ENCODE measurements at places on chromosomes 6 and 20.

GRCh38 chr6:6734479-6735465 is 146.3 kb downstream of the LY86 start:
- DNase-seq: no peak

- DNase-seq: no peak
These were observed 215.0 kb upstream of the SHLD1 start for GRCh38 chr20:5535125-5535756.

DNA sequence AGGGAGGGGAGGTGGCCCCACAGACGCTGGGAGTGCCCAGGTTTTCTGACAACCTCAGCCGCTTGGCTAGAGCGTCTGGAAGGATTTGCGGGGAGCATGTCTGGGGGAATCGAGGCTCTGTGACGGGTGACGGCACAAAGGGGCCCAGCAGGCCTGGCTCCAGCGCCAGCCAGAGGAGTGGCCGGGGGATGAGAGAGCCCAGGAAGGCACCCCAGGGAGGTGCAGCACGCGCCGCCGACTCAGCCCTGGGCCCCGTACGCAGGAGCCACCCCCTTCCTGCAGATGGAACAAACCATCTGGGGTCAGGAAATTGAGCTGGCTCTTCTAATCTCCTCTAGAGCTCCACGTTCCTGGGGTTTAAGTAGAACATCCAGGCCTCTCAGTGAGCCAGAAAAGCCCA is 5.9 kb upstream of the SLCO4A1 start:
- DNase-seq: no peak

DNA sequence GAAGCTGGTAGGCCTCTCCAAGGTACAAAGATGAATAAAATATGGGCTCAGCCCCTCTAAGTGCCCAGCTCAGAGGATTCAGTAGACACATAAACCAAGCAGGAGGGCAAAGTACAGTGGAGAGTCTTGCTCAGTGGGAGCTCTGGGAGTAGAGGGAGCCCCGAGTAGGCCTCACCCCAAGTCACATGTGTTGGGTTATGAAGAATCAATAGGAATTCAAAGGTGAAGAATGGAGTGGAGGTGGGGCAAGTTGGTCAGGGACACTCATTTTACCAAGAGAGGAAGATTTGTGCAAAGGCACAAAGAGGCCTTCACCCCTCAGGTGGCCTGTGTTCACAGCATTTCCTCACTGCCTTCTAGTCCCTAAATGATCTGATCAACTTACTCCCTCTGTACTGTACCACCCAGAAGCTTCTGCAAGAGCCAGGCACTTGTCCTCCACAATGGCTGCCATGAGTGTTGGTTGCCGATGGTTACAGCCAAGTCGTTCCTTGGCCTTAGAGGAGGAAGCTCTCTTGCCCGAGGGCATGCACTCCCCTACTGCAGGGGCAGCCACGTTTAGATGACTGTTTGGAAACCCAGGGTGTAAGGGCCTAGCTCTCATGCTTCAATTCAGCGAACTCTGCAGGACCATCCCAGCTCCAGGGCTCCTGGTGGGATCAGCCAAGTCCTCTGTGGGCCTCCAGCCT is 6.7 kb upstream of the CDKN1A start:
- no peak for DNase-seq

DNA sequence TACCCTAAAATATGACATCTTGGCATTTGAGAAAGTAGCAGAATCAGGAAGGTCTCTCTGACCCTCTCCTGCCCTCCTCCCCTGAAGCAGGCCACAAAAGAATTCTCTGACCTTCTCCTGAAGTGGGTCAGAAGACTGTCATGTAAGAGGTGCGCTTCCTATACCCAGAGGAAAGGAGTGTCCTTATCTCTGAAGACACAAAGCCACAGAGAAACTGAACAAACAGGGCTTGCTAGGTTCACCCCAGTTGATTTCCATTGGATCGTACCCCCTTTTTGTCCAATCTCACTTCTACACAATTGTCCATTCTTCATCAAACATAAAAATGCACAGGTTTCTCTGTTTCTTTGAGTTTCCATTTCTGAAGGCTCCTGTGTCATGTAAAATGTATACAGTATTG is 272.0 kb upstream of the SOX4 start:
- DNase-seq: no peak

GRCh38 chr20:61220131-61220530 is 31.9 kb upstream of the CDH4 start:
- no peak for DNase-seq

GRCh38 chr20:605237-605636 is 4.9 kb downstream of the TCF15 start:
- no peak for DNase-seq

- no peak for DNase-seq
These were observed 106.0 kb downstream of the ADGRG6 start for GRCh38 chr6:142407685-142408273.

DNA sequence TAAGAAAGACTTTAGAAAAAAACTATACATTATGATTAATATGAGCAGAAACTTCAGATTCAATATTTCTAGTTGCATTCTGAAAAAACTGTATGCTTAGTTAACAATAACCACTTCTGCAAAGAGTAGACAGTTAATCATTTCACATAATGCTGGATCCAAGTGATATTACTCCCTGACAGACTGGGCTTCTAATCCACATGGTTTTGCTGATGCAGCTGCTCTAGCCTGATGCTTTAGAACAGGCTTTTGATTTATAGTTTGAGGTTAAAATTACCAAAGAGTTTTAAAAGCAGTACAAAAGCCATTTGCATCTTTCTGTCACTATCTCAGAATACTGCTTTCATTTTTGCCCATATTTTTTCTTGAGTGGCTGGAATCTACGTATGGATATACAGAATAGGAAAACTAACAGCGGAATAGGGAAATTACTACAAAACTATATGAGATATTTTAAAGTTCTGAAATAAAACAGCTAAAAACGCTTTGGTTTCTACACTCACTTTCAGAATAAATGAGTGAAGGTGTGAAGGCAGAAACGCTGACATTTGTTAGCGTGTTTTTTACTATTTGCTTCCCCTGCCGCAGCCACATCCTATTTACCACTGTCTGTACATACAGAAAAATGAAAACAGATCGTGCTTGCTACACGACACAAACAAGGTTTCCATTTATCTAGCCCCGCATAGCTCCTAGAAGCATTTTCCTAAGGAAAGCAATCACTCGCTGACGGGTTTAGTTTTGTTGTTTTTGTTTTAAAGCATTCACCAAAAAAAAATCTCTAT is 61.7 kb downstream of the METTL24 start:
- DNase-seq: no peak

- DNase-seq: no peak
These were observed 312.3 kb downstream of the CDC5L start for GRCh38 chr6:44699851-44700250.

- DNase-seq: no peak
These were observed 776.4 kb downstream of the C6orf118 start for GRCh38 chr6:164533045-164533362.

- no peak for DNase-seq
These were observed 115.0 kb upstream of the SLC22A23 start for GRCh38 chr6:3571836-3572235.

- no peak for DNase-seq
These were observed 813.4 kb downstream of the C6orf118 start for GRCh38 chr6:164495882-164496495.

- no peak for DNase-seq
These were observed 16.1 kb downstream of the FBXO30 start for GRCh38 chr6:145798530-145798929.

- DNase-seq: no peak
These were observed 284.1 kb upstream of the PLN start for GRCh38 chr6:118263921-118264486.

GRCh38 chr6:139553916-139554315 is 179.5 kb upstream of the CITED2 start:
- no peak for DNase-seq

- no peak for DNase-seq
These were observed 169.9 kb upstream of the RNF217 start for GRCh38 chr6:124792386-124792785.

DNA sequence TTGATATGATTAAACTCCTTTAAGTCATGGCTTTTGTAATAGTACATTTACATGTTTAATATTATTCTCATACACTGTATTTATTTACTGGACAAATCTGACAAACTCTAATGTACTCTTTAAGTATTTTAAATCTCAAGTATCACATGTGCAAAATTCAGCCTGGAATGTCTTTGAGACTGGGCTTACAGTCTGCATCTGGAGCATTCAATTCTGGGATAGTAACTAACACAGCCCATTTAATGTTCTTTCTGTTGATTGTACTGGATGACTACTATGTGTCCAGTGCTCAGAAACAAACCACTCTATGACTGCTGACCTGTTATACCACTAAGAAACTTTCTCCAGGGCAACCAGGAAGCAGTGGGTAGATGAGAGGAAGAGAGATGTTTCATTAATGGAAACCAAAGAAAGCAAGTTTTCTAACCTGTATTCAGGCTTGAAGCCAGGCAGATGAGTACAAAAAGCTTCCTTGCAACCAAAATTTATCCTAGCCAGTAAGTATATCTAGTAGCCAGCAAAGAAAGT is 26.8 kb downstream of the FBXL4 start:
- DNase-seq: no peak

DNA sequence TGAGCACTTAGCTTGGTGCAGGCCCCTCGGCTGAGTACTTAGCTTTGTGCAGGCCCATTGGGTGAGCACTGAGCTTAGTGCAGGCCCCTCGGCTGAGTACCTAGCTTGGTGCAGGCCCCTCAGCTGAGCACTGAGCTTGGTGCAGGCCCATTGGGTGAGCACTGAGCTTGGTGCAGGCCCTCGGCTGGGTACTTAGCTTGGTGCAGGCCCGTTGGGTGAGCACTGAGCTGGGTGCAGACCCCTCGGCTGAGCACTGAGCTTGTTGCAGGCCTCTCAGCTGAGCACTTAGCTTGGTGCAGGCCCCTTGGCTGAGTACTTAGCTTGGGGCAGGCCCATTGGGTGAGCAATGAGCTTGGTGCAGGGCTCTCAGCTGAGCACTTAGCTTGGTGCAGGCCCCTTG is 387.1 kb downstream of the THBS2 start:
- no peak for DNase-seq

GRCh38 chr6:155026022-155026705 is 31.0 kb downstream of the TIAM2 start:
- DNase-seq: no peak

DNA sequence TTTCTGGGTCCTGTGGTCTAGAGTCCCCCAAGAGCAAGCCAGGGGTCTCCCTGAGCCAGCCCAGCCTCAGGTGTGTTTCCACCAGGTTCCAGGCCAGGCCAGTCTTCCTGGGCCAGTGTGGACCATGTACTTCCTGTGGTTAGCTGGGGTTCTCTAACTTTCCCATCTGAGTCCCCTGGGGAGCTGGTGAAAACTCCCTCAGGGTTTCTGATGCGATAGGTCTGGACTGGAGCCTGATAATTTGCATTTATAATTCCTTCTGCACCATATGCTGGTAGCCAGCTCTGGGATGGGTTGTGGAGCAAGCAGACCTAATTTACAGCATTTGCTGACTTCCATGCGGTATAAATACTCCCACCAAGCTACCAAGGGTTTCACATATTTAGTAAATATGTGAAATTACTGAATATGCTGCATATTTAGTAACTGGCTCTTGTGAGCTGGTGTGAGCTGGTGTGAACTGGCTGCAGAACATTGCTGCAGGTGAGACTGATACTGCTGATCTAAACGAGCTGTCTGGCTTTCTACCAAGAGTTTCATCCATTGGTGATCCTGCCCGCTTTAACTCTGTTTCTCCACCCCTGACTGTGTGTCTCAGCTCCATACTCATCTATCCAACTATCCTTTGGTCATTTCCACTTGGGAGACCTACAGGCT is 62.6 kb downstream of the RIN2 start:
- no peak for DNase-seq

DNA sequence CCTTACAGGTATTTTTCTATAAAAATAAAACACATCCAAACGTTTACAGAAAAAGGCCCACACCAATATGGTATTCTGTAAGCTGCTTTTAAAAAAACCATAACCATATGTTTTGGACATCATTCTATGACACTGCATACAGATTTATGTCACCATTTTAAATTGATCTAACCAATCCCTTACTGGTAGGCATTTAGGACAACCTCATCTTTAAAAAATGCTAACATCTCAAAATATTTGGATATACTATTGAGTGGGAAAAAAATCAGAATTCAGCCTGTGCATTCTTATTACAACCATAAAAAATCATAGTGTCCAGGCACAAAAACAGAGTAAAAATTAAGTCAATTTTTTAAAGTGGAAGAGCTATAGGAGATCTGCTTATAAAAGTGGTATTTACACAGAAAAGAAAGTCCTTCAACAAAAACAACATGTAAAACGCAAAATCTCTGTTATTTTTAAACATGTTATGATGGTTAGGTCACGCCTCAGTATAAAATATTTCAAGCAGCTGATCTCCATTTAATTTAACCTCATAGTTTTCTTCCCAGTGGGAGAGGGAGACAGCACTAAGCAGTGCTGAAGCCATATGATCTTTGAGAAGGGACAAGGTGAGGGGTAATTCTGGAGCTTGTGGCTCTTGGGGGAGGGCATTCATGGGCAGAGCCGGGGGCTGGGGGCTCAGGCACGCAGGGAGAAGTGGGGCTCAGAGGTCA is 21.2 kb downstream of the TRAM2 start:
- no peak for DNase-seq
